Endodermal cell (in vitro differentiated cells): ENCODE measurements at places on chromosomes 11 and 22. TPM values are rescaled to one million over a fixed set of nuclear protein-coding genes. Genes with fewer than 3 reads are reported as not detected.
A peak's percentile ranks its signal among the peaks of the same experiment; 100 is the strongest.

The C22orf31 gene
- not detected in 2 replicates for total RNA-seq

The MRGPRX3 gene
- total RNA-seq, result not detected in 2 replicates

The ACAD8 gene
- 22.3 to 39.9 TPM (median 37.2 TPM) in 3 replicates for total RNA-seq

The KRTAP5-2 gene
- not detected in 3 replicates for total RNA-seq

The CAVIN3 gene
- total RNA-seq, result 38.9 to 56.6 TPM (median 42.2 TPM) in 3 replicates

The PRR33 gene
- total RNA-seq, result not detected in 3 replicates

The BAIAP2L2 gene
- 3.3 to 5.1 TPM (median 3.7 TPM) in 3 replicates for total RNA-seq

The LARGE1 gene
- total RNA-seq, result 20.6 to 24.3 TPM (median 22.1 TPM) in 3 replicates

The POU2AF1 gene
- 0.36 and 0.77 TPM in 2 replicates for total RNA-seq

The MAML2 gene
- total RNA-seq, result 7.6 and 8.0 TPM in 2 replicates

The RFPL1 gene
- 0.35 TPM in 1 of 3 replicates, not detected in the others for total RNA-seq

The PDHX gene
- 45.5 to 51.0 TPM (median 48.6 TPM) in 3 replicates for total RNA-seq

GRCh38 chr11:125995313-125995712, 49.5 kb downstream of the VSIG10L2 start:
- H3K27ac ChIP-seq, result no peak overlapping the region
- H3K4me1 ChIP-seq, result no peaks in the 10 kb centered on the region
- no peaks in the 10 kb centered on the region for H3K36me3 ChIP-seq
- H3K4me3 ChIP-seq, result no peak overlapping the region

- H3K4me1 ChIP-seq, result no peaks in the 10 kb centered on the region
- H3K27ac ChIP-seq, result no peak overlapping the region
- no peaks in the 10 kb centered on the region for H3K27me3 ChIP-seq
Measured at GRCh38 chr22:23685205-23685784, 5.5 kb upstream of the RGL4 start.

- no peaks in the 10 kb centered on the region for H3K36me3 ChIP-seq
- peak; percentile 93 for DNase-seq
- H3K4me1 ChIP-seq, result no peaks in the 10 kb centered on the region
- H3K27ac ChIP-seq, result no peak overlapping the region
- no peaks in the 10 kb centered on the region for H3K27me3 ChIP-seq
- no peak overlapping the region for H3K4me3 ChIP-seq
Measured at GRCh38 chr11:116513894-116514293, 258.9 kb downstream of the BUD13 start.

DNA sequence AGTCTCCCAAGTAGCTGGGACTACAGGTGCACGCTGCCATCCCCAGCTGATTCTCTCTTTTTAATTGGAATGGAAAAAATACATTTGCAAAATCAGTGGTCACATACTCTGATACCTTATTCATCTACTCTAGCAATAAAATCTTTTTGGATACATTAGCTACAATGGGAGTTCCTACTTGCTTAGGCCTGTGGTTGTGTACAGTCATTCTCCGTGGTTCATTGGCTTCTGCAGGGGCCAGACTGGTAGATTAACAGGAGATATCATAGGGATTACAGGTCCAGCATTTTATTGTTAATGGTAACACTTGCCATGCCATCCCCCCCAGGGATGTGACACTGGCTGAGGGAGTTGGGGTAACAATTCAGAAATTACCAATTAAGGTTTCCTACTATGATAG, 140.0 kb downstream of the ADAMTS15 start:
- H3K27me3 ChIP-seq, result no peaks in the 10 kb centered on the region
- H3K27ac ChIP-seq, result no peak overlapping the region
- DNase-seq, result no peak
- no peaks in the 10 kb centered on the region for H3K4me1 ChIP-seq

GRCh38 chr11:118443590-118444218, 7.4 kb downstream of the KMT2A start:
- no peak overlapping the region for H3K27ac ChIP-seq
- H3K36me3 ChIP-seq, result peaks cover 49% of the 10 kb centered on the region
- H3K27me3 ChIP-seq, result no peaks in the 10 kb centered on the region
- H3K4me1 ChIP-seq, result peaks cover 10% of the 10 kb centered on the region

GRCh38 chr11:65857853-65858680, at the start of gene CFL1:
TSS of gene CFL1 (minus strand) at chr11:65858180. CDS start at chr11:65858099, 81 bp downstream.
- H3K27ac ChIP-seq, result peak within 1 kb of the TSS; percentile 93
- peak within 1 kb of the TSS; percentile 97 for H3K4me3 ChIP-seq
- H3K27me3 ChIP-seq, result no peaks in the 10 kb centered on the region
- DNase-seq, result peak; percentile 99
- H3K4me1 ChIP-seq, result peaks cover 10% of the 10 kb centered on the region
- peaks cover 54% of the 10 kb centered on the region for H3K36me3 ChIP-seq

DNA sequence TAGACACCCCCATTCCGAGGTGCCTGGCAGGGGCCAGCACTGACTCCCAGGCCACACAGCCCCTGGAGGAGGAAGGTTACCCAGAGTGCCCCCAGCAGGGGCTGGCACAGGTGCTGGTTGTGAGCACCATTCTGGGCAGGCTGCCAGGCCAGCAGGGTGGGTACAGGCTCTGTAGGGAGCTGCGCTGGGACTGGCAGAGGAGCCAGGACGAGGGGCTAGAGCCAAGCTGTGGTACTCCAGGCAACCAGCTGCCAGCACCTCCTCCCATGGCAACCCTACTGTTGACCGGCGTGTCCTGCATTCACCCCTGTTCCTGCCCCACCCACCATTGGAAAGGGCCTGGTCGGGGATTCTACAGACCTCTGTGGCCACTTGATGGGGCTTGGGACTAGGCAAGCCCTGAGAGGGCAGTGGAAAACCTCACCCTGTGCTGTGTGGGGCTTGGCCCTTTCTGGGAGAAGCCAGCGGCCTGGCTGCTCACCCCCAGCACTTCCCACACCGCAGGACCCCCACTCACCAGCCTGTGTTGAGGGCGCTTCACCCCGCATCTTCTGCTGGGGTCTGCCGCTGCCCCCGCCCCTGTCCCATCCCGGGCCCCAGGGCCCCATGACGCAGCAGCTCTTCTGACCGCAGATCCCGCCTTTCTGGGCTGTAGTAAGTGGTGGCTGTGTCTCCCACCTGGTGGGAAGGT, 1.9 kb downstream of the CLDN5 start:
- peaks cover 8% of the 10 kb centered on the region for H3K4me1 ChIP-seq
- peaks cover 51% of the 10 kb centered on the region for H3K27me3 ChIP-seq
- no peak overlapping the region for H3K4me3 ChIP-seq
- no peaks in the 10 kb centered on the region for H3K36me3 ChIP-seq
- no peak overlapping the region for H3K27ac ChIP-seq

DNA sequence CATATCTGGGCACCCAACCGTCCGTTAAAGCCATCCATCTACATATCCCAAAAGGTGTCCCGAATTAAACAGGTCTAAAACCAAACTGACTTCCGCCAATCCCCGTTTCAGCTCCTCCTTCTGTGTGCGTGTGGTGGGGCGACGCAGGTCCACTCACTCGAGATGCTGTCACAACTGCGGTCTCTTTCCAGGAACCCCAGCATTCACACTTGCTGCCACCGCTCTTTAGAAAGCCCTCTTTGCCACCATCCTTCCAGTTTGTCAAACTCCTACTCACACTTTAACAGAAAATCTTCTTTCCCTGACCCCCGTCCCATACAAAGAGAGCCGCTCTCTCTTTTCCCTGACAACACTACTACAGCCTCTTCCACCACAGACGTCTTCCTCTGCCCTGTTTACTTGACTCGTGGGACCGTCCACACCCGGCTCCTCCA, 467 bp downstream of the ESS2 start:
- H3K4me1 ChIP-seq, result no peaks in the 10 kb centered on the region
- DNase-seq, result no peak

- H3K36me3 ChIP-seq, result no peaks in the 10 kb centered on the region
- H3K4me1 ChIP-seq, result peaks cover 18% of the 10 kb centered on the region
- no peak for DNase-seq
- H3K4me3 ChIP-seq, result no peak overlapping the region
- no peak overlapping the region for H3K27ac ChIP-seq
- H3K27me3 ChIP-seq, result peaks cover 2% of the 10 kb centered on the region
Measured at GRCh38 chr11:36453678-36454077, 56.4 kb downstream of the TRAF6 start.

- no peak overlapping the region for H3K4me3 ChIP-seq
- no peak overlapping the region for H3K27ac ChIP-seq
- DNase-seq, result no peak
- H3K36me3 ChIP-seq, result no peaks in the 10 kb centered on the region
- peaks cover 2% of the 10 kb centered on the region for H3K27me3 ChIP-seq
- no peaks in the 10 kb centered on the region for H3K4me1 ChIP-seq
Measured at GRCh38 chr11:105553025-105553424, 56.8 kb upstream of the GRIA4 start.

DNA sequence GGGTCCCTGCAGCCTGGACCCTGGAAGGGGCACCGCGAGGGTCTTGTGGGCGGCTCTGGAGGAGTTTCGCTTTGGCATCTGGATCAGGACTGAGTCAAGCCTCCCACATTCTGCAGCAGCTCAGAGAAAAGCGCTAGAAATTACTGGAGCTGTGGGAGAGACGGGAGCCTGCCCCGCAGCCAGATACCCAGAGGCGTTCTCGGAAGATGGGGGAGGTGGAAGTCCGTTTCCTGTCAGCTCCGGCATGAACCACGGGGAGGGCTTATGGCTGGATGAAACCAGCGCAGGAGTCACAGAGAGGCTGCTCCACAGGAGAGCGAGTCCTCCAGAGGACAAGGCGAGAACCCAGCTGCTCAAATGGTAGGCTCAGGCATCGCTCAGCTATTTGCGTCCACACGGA, 379.3 kb downstream of the OPCML start:
- no peaks in the 10 kb centered on the region for H3K4me1 ChIP-seq
- no peaks in the 10 kb centered on the region for H3K36me3 ChIP-seq
- no peak overlapping the region for H3K27ac ChIP-seq
- H3K27me3 ChIP-seq, result no peaks in the 10 kb centered on the region

DNA sequence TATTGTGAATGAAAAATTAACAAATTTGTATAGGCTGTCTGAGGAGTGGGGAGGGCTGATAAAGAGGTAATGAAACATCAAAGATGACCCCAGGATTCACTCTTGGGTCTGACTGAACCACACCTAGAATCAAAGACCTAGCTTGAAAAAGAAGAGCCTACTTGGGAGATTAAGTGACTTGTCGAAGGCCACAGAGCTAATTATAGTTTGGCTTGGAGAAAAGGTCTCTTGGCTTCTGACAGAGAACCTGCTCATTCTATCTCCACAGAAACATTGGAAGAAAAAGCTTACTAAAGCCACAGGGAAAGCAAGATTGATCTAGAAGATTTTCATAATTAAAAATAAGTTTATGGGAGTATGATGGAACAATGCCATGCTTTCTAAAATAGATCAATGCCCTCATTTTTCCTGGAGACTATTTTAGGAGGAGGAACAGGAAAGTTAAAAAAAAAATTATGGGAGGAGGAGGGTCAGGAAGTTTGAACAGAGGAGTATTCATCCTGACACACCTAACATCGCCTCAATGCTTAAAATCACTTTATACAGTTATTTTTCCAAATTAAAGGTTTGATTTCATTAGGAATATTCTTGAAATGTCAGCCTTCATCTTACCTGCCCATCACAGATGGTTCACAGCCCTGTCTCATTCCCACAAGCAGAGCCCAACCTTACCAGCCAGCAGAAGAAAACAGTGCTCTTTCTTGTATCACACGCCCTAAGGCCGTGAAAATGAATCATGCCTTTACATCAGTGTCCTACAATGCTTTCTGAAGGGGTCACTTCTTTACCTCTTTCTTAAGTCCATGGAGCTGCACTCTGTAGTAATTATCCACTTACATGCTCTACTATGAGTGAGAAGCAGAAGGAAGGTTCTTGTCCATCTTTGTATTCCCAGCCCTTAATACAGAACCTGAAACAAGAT, 231.1 kb upstream of the MPPED2 start:
- H3K36me3 ChIP-seq, result no peaks in the 10 kb centered on the region
- H3K4me3 ChIP-seq, result no peak overlapping the region
- peaks cover 16% of the 10 kb centered on the region for H3K27me3 ChIP-seq
- H3K27ac ChIP-seq, result no peak overlapping the region
- no peaks in the 10 kb centered on the region for H3K4me1 ChIP-seq

DNA sequence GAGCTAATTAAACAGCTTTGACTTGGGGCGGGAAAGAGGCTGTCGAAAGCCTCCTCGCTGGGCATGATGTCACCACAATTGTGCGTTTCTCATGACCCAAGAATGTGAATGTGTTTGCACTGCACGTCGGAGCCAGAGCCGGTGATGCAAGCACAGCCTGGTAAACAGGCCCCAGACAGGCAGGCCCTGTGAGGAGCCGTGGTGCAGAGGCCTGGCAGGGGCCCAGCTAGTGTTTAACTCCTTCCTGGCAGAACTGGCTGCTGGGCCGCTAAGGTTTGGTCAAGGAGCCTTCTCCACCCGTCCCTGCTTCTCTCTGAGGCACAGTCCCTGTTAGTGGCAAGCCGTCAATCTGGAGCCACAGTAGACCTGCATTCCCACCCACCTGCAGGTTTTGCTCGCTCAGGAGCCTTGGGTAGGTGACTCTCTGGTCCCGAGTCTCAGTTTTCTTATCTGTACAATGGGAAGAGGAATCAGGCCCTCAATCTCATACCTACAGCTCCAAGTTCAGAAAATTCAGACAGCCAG, 25.4 kb upstream of the SMTN start:
- H3K27me3 ChIP-seq, result no peaks in the 10 kb centered on the region
- no peak overlapping the region for H3K27ac ChIP-seq
- H3K4me1 ChIP-seq, result no peaks in the 10 kb centered on the region
- DNase-seq, result peak; percentile 77
- no peaks in the 10 kb centered on the region for H3K36me3 ChIP-seq

GRCh38 chr22:49936018-49936972, 17.9 kb downstream of the CRELD2 start:
- no peaks in the 10 kb centered on the region for H3K36me3 ChIP-seq
- no peak overlapping the region for H3K4me3 ChIP-seq
- no peaks in the 10 kb centered on the region for H3K27me3 ChIP-seq
- peak; percentile 93 for DNase-seq
- H3K4me1 ChIP-seq, result no peaks in the 10 kb centered on the region

- H3K36me3 ChIP-seq, result no peaks in the 10 kb centered on the region
- DNase-seq, result no peak
- H3K27ac ChIP-seq, result peak overlapping the region; percentile 53
- H3K4me1 ChIP-seq, result no peaks in the 10 kb centered on the region
- no peak overlapping the region for H3K4me3 ChIP-seq
Measured at GRCh38 chr22:44276706-44277356, 35.9 kb downstream of the SHISAL1 start.

DNA sequence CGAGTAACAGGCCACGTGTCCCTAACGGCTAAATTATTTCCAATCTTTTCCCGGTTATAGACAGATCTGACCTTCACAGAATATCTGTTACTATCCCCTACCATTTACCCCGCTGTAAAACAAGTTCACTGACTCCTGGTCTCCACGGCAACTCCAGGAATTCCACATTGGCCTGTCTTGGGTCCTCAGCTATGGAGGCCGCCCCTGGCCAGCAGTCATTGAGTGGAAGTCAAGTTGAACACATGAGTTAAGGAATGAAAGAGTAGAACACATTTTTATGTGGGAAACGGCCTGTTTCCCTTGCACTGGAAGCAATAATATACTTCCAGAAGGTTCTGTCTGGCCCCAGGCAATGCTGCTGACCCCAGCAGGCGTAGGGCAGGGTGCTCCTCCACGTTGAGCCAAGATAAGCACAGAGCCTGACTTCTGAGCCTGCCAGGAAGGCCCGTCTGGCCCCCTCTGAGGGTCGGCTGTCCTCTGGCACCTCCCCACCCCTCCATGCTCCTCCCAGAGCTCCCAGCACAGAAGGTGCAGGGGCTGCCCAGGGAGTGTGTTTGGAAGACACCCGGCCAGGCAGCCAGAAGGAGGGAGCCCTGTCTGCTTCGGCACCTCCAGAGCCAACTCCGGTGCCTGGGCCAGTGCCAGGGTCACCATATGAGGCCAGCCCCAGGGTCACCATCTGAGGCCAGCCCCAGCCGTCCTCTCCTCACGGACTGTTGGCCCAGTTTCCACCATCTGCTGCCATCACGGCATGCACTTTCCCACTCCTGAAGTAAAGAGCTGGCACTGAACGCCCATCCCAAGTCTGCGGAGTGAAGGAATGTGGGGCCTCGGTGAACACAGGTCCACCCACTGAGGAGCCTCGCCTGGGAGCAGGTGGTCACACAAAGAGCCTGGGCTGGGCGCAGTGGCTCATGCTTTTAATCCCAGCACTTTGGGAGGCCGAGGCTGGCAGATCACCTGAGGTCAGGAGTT, 813.2 kb downstream of the BRD1 start:
- peak; percentile 23 for DNase-seq
- no peaks in the 10 kb centered on the region for H3K36me3 ChIP-seq
- H3K27me3 ChIP-seq, result no peaks in the 10 kb centered on the region
- no peak overlapping the region for H3K27ac ChIP-seq
- peaks cover 14% of the 10 kb centered on the region for H3K4me1 ChIP-seq
- H3K4me3 ChIP-seq, result no peak overlapping the region
